ENCODE measurements at places on chromosomes 6 and 20. TPM values are rescaled to one million over a fixed set of nuclear protein-coding genes. Genes with fewer than 3 reads are reported as not detected.

FAM184A gene
- 1.3 TPM for total RNA-seq

GRCh38 chr20:33415948-33416347 is 14.6 kb upstream of the CDK5RAP1 start:
- H3K27ac ChIP-seq: no peak overlapping the region
- no peak overlapping the region for H3K4me3 ChIP-seq
- no peaks in the 10 kb centered on the region for H3K36me3 ChIP-seq
- DNase-seq: no peak
- no peaks in the 10 kb centered on the region for H3K27me3 ChIP-seq

ZNF391 gene
- total RNA-seq: 4.9 TPM

DNA sequence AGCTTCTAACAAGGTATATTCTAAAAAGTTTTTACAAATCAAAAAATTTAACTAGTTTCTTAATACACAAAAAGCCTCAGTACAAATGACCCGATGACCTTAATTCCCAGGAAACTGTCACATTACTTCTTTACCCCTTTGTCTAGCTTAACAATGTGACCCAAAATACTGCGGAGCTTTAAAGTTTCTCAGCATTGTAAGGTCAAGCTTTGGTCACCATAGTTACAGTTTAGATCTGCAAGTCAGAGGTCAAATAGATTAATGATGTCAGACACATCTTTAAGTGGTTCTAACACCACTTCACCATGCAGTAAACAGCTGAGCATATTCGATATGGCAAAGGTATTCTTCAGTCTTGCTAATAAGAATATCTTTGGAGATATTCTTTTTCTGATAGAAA is 36.8 kb upstream of the FLRT3 start:
- no peaks in the 10 kb centered on the region for H3K36me3 ChIP-seq
- no peaks in the 10 kb centered on the region for H3K27me3 ChIP-seq
- DNase-seq: no peak
- no peaks in the 10 kb centered on the region for H3K4me1 ChIP-seq
- H3K27ac ChIP-seq: no peak overlapping the region

- no peak overlapping the region for H3K4me3 ChIP-seq
- H3K4me1 ChIP-seq: peaks cover 60% of the 10 kb centered on the region
- H3K27me3 ChIP-seq: no peaks in the 10 kb centered on the region
- no peak for DNase-seq
These were observed 19.1 kb downstream of the BTN2A1 start for GRCh38 chr6:26476896-26477295.

- H3K36me3 ChIP-seq: no peaks in the 10 kb centered on the region
- H3K4me3 ChIP-seq: no peak overlapping the region
- no peak for DNase-seq
- H3K27ac ChIP-seq: no peak overlapping the region
These were observed 12.9 kb upstream of the IYD start for GRCh38 chr6:150355932-150356331.

- H3K36me3 ChIP-seq: no peaks in the 10 kb centered on the region
- H3K27me3 ChIP-seq: no peaks in the 10 kb centered on the region
- H3K27ac ChIP-seq: peak overlapping the region; percentile 96
- H3K4me3 ChIP-seq: peak overlapping the region; percentile 70
- peak; percentile 94 for DNase-seq
- peaks cover 37% of the 10 kb centered on the region for H3K4me1 ChIP-seq
These were observed 30.8 kb downstream of the SF3B5 start for GRCh38 chr6:144064402-144065212.

MICAL1 gene
- 72.5 TPM for total RNA-seq

PI3 gene
- 3.5 TPM for total RNA-seq

GRCh38 chr20:38407321-38407720 is 27.8 kb downstream of the SNHG17 start:
- H3K27me3 ChIP-seq: no peaks in the 10 kb centered on the region
- H3K4me1 ChIP-seq: no peaks in the 10 kb centered on the region
- H3K4me3 ChIP-seq: no peak overlapping the region
- peaks cover under 1% of the 10 kb centered on the region for H3K36me3 ChIP-seq
- no peak for DNase-seq

DNA sequence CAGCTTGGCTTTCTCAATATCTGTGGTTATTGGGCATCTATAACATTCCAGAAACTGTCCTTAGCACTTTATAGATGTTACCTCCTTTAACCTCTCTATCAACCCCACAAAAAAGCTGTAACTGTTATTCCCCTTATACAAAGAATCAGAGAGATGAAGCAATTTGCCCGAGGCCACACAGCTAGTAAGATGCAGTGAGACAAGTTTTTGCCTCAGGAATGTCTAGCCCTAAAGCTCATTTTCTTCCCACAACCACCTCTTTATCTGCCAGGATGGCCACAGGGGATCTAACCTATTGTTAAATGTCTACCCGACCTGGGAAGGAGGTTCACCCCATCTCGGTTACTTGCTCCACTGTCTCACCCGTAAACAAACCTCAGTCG is 31.9 kb upstream of the TCP11 start:
- H3K27ac ChIP-seq: no peak overlapping the region
- no peaks in the 10 kb centered on the region for H3K36me3 ChIP-seq
- H3K4me3 ChIP-seq: no peak overlapping the region
- H3K4me1 ChIP-seq: no peaks in the 10 kb centered on the region
- H3K27me3 ChIP-seq: peaks cover 6% of the 10 kb centered on the region

DNA sequence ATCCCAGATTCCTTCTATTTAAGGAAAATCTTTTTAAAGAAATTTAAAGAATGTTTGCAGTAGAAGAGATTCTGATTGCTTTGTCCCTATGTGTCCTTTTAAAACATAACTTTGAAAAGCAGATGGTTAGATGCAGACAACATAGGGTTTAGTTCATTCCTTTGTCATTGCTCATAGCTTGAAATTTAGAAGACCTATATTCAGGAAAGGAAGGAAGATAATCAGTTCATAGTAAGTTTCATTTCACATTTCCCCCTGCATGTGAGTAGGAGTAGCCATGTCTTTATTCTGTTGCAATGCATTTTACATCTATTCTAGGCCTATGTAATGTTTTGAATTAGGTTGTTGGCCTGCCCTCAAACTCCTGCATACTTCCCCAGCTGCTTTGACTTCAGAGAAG is 197.9 kb upstream of the GRIK2 start:
- H3K4me3 ChIP-seq: no peak overlapping the region
- H3K27me3 ChIP-seq: no peaks in the 10 kb centered on the region
- no peak overlapping the region for H3K27ac ChIP-seq

DNA sequence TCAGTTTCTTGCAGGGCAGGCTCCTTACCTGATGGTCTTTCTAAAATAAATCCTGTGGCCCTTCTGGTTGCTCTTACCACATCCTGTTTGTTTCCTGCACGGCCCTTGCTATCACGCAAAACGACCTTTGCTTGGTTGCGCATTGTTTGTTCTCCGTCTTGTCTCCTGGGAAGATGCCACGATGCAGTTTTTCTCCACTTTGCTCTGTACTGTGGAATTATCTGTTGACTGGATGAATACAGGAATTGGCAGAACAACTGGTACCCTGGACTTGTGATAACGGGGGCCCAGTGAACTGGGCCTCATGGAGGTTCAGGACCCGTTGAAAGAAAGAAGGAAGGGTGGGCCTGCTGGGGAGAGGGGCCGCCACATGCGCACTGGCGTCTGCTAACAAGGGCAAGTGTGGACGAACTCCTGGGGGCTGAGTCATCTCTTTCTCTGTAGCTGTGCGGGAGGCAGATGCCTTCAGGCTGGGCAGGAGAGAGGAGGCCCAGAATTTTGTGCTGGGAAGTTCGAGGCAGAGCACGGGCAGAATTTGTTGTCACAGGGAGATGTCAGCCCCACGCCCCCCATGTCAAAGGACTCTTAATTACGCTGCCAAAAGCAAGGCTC is 139.9 kb downstream of the BMP7 start:
- no peaks in the 10 kb centered on the region for H3K36me3 ChIP-seq
- DNase-seq: no peak
- H3K27ac ChIP-seq: no peak overlapping the region
- no peak overlapping the region for H3K4me3 ChIP-seq

- H3K36me3 ChIP-seq: peaks cover 45% of the 10 kb centered on the region
- peaks cover 63% of the 10 kb centered on the region for H3K4me1 ChIP-seq
- H3K27me3 ChIP-seq: no peaks in the 10 kb centered on the region
- H3K27ac ChIP-seq: peak overlapping the region; percentile 50
- no peak overlapping the region for H3K4me3 ChIP-seq
These were observed 22.2 kb downstream of the FKBP1A start for GRCh38 chr20:1370548-1371110.

CMTR1 gene
- 56.0 TPM for total RNA-seq

DNA sequence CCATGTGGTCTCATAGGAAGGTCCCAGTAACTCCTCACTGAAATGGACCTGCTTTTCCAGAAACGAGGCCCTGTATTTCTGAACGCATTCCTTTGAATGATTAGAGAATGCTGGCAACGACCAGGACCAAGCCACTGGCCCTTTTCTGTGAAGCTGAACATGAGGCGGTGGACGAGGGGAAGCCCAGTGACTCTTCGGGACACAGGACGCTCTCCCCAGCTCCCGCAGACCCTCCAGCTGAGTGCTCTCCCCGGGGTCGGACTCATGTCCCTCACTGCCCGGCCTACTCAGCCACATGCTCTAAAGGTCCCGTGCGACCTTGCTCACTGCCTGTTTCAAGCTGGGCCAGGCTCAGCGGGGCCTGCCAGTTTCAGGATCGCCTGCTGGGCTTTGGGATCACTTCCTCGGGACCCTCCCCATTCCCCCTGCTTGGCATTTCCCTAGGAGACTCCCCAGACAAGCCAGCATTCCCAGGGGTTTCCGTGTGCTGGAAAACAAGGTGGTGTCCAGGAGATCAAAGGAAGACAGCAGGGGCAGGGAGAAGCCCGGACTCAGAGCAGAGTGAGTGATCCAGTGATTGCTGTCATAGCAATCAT is 2.6 kb upstream of the CST9 start:
- H3K27ac ChIP-seq: no peak overlapping the region
- no peaks in the 10 kb centered on the region for H3K4me1 ChIP-seq
- no peaks in the 10 kb centered on the region for H3K27me3 ChIP-seq
- no peak for DNase-seq
- H3K4me3 ChIP-seq: no peak overlapping the region

C6orf58 gene
- not detected for total RNA-seq

CHRNA4 gene
- total RNA-seq: 1.7 TPM

GRCh38 chr20:54649511-54649962 is 174.1 kb downstream of the DOK5 start:
- H3K4me3 ChIP-seq: no peak overlapping the region
- DNase-seq: no peak
- H3K27ac ChIP-seq: no peak overlapping the region
- H3K27me3 ChIP-seq: peaks cover 3% of the 10 kb centered on the region
- peaks cover 3% of the 10 kb centered on the region for H3K4me1 ChIP-seq

- H3K27me3 ChIP-seq: no peaks in the 10 kb centered on the region
- no peak for DNase-seq
- H3K4me1 ChIP-seq: peaks cover 27% of the 10 kb centered on the region
- H3K27ac ChIP-seq: peak overlapping the region; percentile 92
- no peaks in the 10 kb centered on the region for H3K36me3 ChIP-seq
These were observed 1.3 kb upstream of the HLA-B start for GRCh38 chr6:31358302-31358701.

SGK2 gene
- total RNA-seq: 3.1 TPM

GRCh38 chr6:106186172-106186571 is 100.0 kb downstream of the PRDM1 start:
- H3K36me3 ChIP-seq: peaks cover 5% of the 10 kb centered on the region
- H3K27ac ChIP-seq: no peak overlapping the region
- no peak overlapping the region for H3K4me3 ChIP-seq
- DNase-seq: no peak

CD93 gene
- 71.4 TPM for total RNA-seq

DNA sequence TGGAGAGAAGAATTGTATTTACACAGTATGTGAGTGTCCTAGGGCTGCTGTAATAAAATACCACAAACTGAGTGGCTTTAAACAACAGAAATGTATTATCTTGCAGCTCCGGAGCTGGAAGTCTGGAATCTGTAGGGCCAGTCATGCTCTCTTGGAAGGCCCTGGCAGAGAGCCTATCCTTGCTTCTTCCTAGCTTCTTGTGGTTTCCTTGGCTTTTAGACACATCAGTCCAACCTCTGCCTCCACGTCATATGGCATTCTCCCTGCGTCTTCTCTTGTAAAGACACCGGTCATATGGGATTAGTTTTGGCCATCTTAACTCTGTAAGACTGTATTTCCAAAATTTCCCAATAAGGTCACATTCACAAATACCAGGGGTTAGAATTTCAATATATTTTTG is 10.8 kb downstream of the FNDC1 start:
- no peak overlapping the region for H3K27ac ChIP-seq
- no peaks in the 10 kb centered on the region for H3K27me3 ChIP-seq
- no peak for DNase-seq
- H3K4me1 ChIP-seq: no peaks in the 10 kb centered on the region

MOG gene
- total RNA-seq: not detected

- no peaks in the 10 kb centered on the region for H3K27me3 ChIP-seq
- H3K36me3 ChIP-seq: no peaks in the 10 kb centered on the region
- DNase-seq: no peak
- H3K27ac ChIP-seq: no peak overlapping the region
These were observed 143.9 kb upstream of the NOX3 start for GRCh38 chr6:155599561-155599960.

DNA sequence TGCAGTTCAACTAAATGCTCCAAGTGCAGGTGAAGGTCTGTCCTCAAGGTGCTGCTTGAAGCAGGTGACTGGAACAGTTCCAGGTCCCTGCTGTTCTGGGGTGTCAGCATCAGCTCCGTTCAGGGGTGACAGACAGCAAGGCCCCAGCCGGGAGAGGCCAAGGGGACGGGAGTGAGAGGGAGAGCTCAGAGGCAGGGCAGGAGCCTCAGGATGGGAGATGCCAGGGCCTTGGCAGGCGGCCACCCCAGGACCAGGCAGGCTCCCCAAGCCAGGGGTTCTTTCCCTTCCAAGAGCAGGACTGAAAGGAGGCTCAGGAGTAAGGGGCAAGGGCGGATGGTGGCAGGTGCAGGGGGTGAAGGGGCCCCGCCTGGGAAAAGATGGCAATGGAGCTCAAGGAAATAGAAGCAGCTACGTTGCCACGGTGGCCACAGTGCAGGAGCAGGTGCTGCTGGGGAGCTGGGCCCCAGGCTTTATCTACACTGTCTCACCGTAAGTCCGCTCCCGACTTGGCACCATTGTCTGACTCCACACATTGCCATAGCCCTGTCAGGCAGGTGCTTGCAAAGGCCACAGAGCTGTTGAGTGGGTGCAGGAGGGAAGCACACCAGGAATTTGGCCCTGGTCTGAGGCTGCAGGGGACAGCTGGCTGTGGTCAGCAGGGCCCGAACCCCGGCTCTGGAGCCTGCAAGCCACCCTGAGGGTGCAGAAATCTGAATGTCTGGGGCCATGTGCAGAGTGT is 43.1 kb downstream of the ERMARD start:
- H3K27ac ChIP-seq: no peak overlapping the region
- H3K4me3 ChIP-seq: no peak overlapping the region
- H3K27me3 ChIP-seq: peaks cover 52% of the 10 kb centered on the region
- peak; percentile 51 for DNase-seq
- H3K4me1 ChIP-seq: peaks cover 18% of the 10 kb centered on the region

GRCh38 chr6:167977717-167978467 is 19.6 kb upstream of the KIF25 start:
- DNase-seq: no peak
- no peak overlapping the region for H3K27ac ChIP-seq
- H3K4me1 ChIP-seq: no peaks in the 10 kb centered on the region
- H3K36me3 ChIP-seq: no peaks in the 10 kb centered on the region

MROH8 gene
- 0.97 TPM for total RNA-seq
